Muscle of arm (tissue), 14 donors: ENCODE measurements at places on chromosomes 5 and 9. TPM values are rescaled to one million over a fixed set of nuclear protein-coding genes. Genes with fewer than 3 reads are reported as not detected.

Gene HRH2
- 2.9 TPM for polyA plus RNA-seq

DNA sequence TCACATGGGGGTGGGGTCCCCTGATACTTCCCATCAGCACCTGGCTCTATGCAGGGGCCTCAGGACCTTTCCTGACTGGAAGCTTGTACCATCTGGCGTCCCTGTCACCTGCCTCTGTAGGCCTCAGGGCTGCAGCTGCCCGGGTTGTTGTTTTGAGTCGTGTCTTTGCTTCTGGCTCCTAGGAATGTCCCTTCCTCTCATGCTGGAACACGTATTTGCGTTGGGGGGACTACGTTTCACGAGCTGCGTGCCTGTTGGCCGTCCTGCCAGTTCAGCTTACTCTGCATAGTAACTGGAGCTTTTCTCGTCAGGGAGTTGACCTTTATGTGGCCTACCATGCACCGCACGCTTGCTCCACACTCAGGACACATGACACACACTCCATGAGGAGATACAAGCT is 54.9 kb upstream of the IRX4 start:
- DNase-seq = no peak

Gene TPPP
- 11.1 TPM for polyA plus RNA-seq

DNA sequence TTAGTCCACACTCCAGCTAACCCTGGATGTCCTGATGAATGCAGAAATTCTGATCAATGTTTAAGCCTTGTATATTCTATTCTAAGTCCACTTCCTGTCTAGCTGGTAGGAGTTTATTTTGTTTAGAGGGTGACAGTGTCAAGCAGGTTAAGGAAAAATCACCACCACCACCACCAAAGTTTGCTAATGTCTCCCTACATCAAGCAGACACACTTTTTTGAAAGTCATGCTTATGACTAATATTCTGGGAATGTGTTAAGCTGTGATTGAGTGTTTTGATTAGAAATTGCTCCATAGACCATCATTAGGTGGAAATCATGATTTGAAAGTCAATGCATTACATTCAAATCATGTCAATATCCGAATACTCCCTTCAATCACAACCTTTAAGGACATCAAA is 1530.1 kb downstream of the MAT2B start:
- DNase-seq = no peak

Gene CD180
- polyA plus RNA-seq = 1.0 TPM

Gene ABO
- 3.0 TPM for polyA plus RNA-seq

Gene NUTM2F
- polyA plus RNA-seq = not detected

DNA sequence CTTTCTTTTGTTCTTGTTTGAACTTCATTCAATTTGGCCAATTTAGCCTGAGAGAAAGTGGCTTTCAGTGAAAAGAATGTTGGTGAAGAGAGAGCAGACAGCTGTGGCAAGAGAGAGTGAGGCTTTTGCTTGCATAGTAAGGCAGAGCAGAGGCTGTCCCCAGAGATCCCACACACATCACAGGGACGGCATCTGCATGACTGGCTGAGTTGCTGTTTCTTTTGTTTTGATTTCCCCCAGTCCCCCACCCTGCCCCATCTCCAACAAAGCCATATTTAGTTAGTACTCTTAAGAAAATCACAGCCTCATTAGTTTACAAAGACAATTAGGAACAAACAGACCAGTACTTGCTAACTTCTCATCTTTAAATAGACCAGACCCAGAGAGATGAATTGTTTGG is 363.9 kb upstream of the SEMA6A start:
- DNase-seq = no peak

DNA sequence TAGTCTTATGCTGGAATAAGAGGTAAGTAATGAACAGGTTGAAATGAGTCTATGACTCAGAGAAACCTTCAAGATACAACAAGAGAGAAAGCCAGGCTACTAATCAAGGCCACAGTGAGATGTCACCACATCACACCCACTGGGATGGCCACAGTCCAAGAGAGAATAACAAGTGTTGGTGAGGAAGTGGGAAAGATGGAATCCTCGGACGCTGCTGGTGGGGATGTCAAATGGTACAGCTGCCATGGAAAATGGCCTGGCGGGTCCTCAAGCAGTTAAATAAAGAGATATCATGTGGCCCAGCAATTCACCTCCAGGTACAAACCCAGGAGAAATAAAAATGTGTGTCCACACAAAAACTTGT is 41.9 kb upstream of the NEURL1B start:
- no peak for DNase-seq

Gene GFRA3
- 10.0 TPM for polyA plus RNA-seq

GRCh38 chr5:135830384-135830700 is 4.1 kb upstream of the SLC25A48 start:
- no peak for DNase-seq
